GM06990 (cell line): ENCODE measurements at places on chromosomes 13 and 19.

DNA sequence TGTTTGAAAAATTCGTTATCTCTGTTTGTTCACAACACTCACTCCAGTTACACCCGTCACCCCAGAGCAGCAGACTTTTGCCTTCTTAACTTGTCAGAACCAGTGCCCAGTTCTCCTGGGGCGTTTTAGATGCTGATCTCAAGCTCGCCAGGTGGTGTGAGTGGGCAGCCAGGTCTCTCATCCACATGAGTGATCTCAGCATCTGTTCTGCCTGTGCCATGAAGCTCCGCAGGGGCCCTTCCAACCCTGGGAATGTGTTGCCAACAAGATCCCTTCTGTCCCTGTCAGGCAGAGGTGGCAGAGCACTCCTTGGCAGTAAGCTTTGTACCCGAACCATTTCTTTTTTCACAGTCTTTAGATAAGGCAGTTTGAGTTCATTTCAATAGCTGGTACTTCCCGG is 896.5 kb downstream of the UQCRFS1 start:
- DNase-seq = no peak

GRCh38 chr13:74973935-74974879 is 507.8 kb downstream of the TBC1D4 start:
- no peak for DNase-seq

- no peak for DNase-seq
Observed at GRCh38 chr19:5996623-5997320, 18.8 kb upstream of the RANBP3 start.

DNA sequence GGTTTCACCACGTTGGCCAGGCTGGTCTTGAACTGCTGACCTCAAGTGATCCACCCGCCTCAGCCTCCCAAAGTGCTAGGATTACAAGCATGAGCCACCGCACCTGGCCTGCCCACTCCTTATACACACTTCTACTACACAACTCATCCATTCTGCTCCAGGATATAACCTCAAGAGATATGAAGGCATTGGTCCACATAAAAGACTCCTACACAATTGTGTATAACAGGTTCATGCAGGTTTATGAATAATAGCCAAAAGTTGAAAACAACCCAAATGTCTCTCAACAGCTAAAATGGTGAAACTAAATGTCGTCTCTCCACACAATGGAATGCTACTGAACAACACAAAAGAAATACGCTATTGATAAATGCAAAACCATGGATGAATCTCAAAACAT is 58.1 kb downstream of the INSR start:
- no peak for DNase-seq

GRCh38 chr13:50071379-50071778 is 56.1 kb downstream of the KCNRG start:
- no peak for DNase-seq

- no peak for DNase-seq
Observed at GRCh38 chr13:52421216-52421615, 15.2 kb upstream of the THSD1 start.

DNA sequence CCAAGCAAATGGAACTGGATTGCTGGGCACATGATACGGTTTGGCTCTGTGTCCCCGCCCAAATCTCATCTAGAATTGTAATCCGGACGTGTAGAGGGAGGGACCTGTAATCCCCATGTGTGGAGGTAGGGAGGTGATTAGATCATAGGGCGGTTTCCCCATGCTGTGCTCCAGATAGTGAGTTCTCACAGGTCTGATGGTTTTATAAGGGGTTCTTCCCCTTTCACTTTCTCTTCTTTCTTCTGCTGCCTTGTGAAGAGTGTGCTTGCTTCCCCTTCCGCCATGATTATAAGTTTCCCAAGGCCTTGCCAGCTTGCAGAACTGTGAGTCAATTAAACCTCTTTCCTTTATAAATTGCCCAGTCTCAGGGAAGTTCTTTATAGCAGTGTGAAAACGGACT is 32.6 kb upstream of the MTIF3 start:
- DNase-seq = peak; percentile 38

DNA sequence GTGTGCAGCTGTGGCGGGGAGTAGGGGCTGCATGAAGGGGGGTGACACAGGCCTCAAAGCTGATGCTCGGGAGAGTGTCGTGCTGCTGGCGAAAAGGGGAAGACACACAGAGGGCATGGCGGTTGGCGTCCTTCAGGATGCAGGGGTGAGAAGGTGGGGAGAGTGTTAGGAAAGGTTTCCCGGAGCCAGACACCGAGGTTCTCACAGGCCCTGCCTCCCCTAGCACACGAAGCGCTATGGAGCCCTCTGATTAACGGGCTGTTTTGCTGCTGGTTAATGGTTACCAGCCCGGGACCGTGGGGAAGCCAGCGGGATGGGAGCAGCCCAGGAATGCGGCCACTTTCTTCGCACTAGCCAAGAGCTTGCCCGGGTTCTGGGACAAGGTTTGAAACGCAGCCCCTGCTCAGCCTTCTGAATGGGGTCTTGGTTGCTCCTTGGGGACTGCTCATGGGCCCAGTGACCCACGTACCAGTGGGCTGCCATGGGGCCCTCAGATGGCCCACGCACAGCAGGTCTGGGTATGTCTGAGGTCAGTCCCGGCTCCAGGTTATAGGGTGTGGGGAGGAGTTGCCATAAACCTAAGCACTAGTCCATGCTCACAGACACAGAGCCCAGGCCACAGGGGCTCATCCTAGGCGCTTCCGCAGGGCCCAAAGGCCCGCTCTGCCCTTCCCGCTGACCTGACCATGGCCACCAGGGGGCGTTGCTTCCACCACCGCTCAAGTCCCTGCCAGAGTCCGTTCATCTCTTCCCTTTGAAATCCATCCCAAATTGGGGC is 31.3 kb upstream of the ISYNA1 start:
- peak; percentile 58 for DNase-seq

GRCh38 chr19:1041272-1041834 is 1.4 kb downstream of the ABCA7 start:
- no peak for DNase-seq

- DNase-seq = no peak
Observed at GRCh38 chr13:20465218-20465879, 60.3 kb downstream of the CRYL1 start.

DNA sequence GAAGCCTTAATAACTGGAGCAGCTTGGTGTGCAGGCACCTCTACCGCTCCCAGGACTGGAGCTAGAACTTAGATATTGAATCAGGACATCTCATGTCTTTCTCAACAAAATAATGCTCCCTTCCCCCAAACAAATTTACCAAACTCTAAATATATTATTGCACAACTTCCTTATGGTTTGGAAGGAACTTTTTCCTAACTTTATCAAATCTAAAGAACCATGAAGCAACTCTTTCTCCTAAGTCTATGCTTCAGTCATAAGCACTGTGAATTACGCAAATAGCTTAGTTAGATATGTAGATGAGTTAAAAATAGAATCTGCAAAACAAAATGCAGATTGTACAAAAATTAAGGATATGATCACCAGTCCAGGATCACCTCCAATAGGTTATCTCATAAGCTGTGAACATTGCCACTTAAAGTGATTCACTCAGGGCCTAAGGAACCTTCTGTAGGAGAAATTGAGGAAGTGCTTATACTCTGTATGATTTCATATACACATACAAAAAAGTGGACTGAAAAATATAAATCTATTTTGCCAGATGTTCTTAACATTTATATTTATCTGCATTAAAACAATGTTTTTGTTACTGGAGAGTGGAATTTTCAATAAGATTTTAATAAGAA is 20.4 kb upstream of the MAB21L1 start:
- no peak for DNase-seq

- no peak for DNase-seq
Observed at GRCh38 chr19:34109596-34109995, 62.7 kb upstream of the LSM14A start.

GRCh38 chr13:99269627-99270241 is 11.6 kb upstream of the GPR18 start:
- DNase-seq = peak; percentile 52

DNA sequence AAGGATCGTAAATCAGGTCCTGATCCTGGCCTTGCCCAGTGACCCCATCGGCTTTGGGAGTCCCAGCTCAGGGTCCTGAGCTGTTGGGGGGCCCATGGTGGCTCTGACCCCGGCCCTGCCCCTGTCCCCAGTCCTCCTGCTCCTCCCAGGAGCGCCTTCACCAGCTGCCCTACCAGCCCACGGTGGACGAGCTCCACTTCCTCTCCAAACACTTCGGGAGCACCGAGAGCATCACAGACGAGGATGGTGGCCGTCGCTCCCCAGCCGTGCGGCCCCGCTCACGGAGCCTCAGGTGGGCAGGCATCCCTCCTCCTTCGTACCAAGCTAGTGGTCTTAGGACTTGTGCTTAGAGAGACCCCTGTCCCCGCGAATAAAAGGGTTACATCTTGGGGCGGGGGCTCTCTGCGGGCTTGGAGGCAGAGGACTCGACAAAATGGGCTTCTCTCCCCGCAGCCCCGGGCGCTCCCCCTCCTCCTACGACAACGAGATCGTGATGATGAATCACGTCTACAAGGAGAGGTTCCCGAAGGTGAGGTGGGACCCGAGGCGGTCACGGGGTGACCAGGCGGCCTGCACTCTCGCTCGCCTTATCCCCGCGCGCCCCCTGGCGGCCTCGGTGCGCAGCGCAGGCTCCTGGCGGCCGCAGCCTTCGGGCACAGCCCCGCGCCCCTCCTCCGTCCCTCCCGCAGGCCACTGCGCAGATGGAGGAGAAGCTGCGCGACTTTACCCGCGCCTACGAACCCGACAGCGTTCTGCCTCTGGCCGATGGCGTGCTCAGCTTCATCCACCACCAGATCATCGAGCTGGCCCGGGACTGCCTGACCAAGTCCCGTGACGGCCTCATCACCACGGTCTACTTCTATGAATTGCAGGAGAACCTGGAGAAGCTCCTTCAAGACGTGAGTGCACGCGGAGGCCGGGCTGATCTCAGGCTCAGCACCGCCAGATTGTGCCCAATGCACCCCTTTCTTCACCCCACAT is 9.1 kb downstream of the MAST1 start:
- peak; percentile 86 for DNase-seq

- DNase-seq = peak; percentile 89
Observed at GRCh38 chr19:45075301-45076028, 813 bp downstream of the ZNF296 start.

- DNase-seq = no peak
Observed at GRCh38 chr13:40941581-40941980, 77.5 kb downstream of the ELF1 start.

- DNase-seq = no peak
Observed at GRCh38 chr13:43686557-43686956, 100.2 kb downstream of the ENOX1 start.

GRCh38 chr13:22432690-22433089 is 748.1 kb upstream of the SGCG start:
- DNase-seq = no peak

GRCh38 chr13:40681341-40682146 is 15.1 kb upstream of the FOXO1 start:
- DNase-seq = no peak

- DNase-seq = no peak
Observed at GRCh38 chr13:36914648-36915047, 5.4 kb downstream of the SMAD9 start.

DNA sequence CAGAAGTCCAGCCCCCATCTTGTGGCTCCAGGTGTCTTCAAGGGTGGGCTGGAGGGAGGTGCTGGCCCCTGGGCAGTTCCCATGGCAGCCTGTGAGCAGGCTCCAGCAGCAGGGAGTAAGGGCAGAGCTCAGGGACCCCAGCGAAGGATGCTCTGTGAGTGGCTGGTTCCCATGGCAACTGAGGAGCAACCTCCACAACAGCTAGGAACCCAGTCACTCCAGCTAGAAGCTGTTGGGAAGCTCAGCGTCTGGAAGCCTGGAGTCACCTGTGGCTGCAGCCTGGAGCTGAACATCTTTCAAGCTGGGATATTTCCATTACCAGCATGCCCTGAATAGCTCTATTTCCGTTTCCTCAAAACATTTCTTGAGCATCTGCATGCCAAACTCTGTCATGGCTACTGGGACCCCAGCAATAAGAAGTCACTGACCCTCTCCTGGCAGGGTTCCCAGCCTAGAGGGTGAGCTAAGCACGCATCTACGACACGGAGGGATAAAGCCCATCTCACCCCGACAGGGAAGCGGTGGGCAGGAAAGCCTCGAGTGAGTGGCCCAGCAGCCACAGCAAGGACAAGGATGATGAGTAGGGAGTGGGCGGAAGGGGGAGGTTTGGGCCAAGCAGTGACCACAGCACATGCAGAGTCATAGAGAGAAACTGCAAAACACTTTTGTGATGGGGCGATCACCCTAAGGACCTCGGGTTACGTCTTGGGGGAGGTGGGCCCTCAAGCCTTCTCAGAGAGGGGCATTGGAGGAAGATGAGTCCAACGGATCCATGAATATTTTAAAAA is 52.6 kb downstream of the ALOX5AP start:
- no peak for DNase-seq

GRCh38 chr13:100480676-100481075 is 107.9 kb downstream of the GGACT start:
- no peak for DNase-seq

DNA sequence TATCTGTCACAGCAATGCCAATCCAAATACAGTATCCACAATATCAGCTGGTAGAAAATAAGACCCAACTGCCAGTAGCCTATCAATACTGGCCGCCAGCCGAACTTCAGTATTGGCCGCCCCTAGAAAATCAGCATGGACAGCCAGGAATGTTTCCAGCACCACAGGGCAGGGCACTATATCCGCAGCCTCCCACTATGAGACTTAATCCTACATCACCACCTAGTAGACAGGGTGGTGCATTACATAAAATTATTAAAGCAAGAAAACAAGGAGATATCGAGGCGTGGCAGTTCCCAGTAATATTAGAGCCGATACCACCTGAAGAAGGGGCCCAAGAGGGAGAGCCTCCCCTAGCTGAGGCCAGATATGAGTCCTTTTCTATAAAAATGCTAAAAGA is 111.3 kb downstream of the ZNF486 start:
- DNase-seq = no peak

DNA sequence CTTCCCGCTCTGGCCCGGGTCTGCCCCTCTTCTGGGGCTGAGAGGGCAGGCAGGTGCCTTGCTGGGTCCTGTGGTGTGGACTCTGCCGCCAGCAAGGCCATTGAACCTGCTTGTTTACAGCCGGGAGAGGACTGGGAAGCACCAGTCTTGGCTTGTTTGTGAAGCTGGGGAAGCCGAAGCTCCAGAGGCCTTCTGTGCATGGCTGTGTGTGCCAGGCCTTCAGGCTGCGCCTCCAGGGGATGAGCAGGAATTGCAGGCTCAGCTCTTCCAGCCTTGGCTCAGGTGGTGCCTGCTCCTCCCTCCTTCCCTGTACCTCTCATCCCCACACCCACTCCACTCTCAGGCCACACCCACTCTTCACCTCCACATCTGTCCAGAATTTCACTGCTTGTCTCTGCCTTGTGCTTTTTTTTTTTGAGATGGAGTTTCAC is 17.5 kb downstream of the NDUFB7 start:
- DNase-seq = no peak
